ENCODE measurements at places on chromosomes 2 and 18. TPM values are rescaled to one million over a fixed set of nuclear protein-coding genes. Genes with fewer than 3 reads are reported as not detected.

DNA sequence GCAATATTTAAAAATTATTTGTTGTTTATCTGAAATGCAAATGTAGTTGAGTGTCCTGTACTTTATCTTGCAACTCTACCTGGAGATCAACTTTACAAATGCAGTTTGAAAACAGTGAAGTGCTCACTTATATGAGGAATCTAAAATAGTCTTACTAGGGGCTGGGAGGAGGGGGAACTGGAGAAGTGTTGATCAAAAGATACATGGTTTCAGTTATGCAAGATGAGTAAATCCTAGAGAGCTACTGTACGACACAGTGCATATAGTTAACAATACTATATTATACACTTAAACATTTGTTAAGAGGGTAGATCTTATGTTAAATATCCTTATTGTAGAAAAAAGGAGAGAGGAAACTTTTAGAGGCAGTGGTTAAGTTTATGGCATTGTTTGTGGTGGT is 241.9 kb downstream of the BCL11A start:
- no peak for DNase-seq

DNA sequence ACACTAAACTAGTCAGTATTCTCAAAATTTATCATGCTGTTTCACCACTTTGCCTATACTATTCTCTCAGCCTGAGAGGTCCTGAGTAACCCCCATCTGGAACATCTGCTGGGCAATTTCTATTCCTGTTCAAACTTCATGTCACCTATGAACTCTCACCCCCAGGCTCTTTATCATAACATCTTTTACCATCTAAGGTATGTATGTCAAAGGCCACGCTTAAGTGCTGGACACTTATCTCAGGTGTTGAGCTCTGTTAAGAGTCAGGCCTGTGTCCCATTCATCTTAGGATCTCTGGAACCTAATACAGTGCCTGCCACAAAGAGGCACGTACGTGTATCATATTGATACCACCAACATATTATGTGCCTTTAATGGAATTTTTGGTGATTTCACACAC is 4.9 kb downstream of the AAK1 start:
- no peak for DNase-seq

DNA sequence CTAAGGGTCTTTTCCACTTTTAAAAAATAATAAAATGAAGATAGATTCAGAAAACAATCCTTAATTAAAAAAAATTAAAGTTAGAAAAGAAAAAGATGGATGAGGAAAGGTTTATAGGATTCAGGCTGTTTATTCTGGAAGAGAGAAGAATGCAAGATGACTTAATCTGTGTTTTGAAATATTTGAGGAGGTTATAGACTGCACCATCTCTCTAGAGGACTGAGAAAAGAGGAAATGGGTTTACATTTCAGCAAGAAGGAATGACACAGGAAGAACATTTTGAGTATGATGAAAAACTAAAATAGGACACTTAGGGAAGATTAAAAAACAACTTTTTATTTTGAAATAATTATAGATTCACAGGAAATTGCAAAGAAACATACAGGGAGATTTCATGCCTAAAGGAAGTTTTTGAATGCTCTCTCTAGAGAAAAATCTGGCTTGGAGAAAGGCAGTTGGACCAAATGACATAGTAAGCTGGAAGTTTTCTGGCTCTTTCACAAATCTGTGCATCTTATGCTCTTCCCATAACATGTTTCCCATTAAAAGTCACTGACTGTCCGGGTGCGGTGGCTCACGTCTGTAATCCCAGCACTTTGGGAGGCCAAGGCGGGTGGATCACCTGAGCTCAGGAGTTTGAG is 75.0 kb downstream of the CERS6 start:
- no peak for DNase-seq

DNA sequence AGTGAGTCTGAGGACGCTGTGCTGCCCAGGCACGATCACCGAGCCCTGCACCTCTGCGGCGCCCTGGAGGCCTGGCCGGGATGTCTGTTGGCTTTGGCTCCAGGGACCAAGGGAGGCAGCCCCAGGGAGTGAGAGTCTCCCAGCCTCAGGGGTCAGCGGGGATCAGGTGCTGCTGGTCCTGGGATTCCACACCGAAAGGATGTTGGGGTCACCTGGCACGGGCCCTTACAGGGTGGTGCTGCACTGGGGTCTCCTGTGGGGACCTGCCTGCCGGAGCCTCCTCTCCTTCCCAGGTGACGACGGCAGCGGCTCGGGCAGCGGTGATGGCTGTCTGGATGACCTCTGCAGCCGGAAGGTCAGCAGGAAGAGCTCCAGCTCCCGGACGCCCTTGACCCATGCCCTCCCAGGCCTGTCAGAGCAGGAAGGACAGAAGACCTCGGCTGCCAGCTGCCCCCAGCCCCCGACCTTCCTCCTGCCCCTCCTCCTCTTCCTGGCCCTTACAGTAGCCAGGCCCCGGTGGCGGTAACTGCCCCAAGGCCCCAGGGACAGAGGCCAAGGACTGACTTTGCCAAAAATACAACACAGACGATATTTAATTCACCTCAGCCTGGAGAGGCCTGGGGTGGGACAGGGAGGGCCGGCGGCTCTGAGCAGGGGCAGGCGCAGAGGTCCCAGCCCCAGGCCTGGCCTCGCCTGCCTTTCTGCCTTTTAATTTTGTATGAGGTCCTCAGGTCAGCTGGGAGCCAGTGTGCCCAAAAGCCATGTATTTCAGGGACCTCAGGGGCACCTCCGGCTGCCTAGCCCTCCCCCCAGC is 30.5 kb downstream of the GPC1 start:
- DNase-seq: peak; percentile 85

DNA sequence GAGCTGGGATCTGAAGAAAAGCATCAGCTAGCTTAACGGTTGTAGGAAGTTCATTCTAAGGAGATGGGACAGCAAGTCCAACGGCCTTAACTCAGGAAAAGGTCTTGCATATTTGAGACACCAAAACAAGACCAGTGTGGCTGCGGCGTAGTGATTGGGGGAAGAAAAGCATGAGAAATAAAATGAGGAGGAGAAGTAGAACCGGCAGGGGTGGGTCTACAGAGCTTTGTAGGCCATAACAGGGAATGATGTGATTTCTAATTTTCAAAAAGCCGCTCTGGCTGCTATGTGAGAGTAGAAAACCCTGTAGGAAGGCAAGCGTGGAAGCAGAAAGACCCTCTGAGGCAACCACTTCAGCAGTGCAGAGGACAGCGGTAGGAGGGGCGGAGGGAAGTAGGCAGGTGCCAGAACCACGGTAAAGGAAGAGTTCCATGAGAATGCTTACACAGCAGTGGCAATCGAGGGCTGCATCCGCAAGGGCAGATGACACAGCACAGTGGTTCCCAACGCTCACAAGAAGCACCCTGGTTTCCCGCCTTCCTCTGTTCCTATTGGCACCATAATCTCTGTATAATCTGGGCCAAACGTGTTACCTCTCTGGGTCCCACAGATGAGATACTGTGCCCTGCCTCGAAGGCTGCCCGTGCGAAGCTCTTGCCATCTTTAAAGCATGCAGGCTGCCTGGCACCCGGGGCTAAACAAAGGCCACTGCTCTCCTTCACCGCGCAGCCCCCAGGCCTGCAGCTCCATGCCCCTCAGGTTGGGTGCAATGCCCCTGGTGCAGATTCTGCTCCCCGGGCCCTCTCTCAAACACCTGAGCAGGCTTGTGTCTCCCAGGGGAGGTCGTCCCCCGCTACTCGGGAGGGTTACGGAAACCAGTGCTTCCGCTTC is 795 bp downstream of the ANKRD39 start:
- DNase-seq: no peak

DNA sequence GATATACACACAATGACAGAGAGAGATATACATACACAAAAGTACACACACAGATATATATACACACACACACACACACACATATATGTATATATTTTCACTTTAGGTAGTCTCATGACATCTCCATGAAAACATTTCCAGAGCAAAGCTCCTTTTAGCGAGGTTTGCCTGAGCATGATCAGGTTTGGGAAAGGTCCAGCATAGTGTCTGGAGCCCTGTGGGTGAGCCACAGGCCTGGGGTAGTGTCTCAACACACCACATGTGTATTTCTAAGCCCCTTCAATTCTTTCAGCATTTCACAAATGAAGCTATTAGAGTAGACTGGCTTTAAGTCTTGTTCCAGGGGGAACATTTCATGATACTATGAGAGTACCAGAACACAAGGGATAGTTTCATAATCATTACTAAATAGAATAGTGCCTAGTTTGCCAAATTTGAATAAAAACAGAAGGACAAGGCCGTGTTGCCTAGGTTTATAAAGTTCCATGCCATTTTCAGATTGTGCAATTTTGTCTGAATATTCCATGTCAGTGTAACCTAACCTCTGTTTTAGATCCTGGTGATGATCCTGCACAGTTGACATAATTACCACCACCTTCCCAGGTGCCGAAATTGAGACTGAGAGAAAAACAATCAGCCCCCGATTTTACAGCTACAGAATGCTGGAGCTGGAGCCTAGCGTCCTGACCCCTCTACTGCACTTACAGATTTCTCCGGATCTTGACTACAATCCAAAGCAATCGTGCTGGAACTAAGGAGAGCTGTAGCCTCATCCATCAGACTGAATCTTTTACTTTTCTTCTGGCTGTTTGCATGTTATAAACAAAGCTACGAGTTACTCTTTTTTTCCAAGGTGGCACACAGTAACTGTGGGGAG is 332.7 kb downstream of the CYRIA start:
- DNase-seq: no peak

GRCh38 chr2:160203422-160203821 is 3.4 kb upstream of the ITGB6 start:
- no peak for DNase-seq

DNA sequence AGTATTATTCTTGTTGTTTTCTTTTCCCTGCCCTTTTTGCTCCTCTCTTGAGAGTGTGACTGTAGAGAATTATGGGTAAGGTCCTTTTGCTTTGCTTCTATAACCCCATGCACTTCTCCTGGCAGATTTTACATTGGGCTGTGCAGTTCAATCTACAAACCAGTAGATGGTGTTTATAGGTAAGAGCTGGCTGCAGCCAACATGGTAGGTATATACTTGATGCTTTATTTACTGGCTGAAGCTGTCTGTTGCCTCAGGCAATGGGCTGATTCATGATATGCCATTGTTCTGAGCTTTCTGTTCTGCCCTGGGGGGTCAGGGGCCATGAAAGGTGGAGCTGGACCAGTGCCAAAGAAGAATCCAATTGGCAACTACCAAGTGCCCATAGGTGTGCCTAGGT is 48.3 kb upstream of the MYL1 start:
- no peak for DNase-seq

- no peak for DNase-seq
Measured at GRCh38 chr2:112958428-112959108, 19.2 kb upstream of the IL36G start.

GRCh38 chr2:25151718-25152117 is 16.7 kb downstream of the POMC start:
- no peak for DNase-seq

- no peak for DNase-seq
Measured at GRCh38 chr2:100137318-100137717, 5.1 kb downstream of the AFF3 start.

DNA sequence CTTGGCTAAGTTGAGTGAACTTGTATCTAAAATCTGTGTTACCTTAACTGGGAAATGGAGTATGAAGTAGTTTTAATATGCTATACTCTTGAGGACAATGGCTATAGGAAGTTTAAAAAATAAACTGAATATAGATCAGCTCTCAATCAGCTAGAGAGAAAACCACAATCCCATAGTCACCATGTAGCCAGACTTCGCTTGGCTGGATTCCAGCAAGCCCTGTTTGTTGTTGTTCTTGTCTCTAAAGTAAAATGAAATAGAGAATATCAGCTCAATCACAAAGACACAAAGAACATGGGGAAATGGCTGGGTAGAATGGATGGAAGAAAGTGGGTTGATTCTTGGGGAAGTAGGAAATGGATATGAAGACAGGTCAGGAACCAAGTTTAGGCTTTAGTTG is 234.9 kb downstream of the PHLPP1 start:
- no peak for DNase-seq

GRCh38 chr2:203886661-203887151 is 19.1 kb downstream of the CTLA4 start:
- DNase-seq: no peak

- no peak for DNase-seq
Measured at GRCh38 chr2:18976168-18976961, 382.1 kb downstream of the OSR1 start.

DNA sequence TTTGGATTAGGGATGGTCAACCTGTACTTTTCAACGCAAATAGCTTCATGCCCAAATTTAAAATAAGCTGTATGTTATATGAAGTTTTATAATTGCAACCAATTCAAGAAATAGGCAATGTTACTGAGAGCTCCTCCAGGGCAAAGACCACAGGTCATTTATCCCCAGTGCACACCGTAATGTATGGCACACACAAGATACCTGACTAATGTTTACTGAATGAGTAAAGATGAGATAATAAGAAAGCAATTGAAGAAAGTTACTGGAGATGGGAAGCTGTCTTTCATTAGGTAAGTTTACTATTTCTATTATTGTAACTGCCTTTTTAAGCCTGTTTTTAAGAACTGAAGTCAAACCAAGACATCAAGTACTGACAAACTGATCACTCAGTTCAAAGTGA is 184.5 kb upstream of the VRK2 start:
- DNase-seq: no peak

Gene OR6B2
- not detected for total RNA-seq

Gene TMEM169
- 0.29 TPM for total RNA-seq

Gene SRD5A2
- not detected for total RNA-seq

Gene VAMP5
- total RNA-seq: 35.6 TPM

Gene MROH2A
- total RNA-seq: not detected

Gene RAD51AP2
- 0.30 TPM for total RNA-seq

Gene TDRD15
- not detected for total RNA-seq
